Stimulated activated CD8-positive, alpha-beta memory T cell treated with anti-CD3 and anti-CD28 coated beads, Interleukin-7, amount 100 ng/mL, for 1 hour (primary cell): ENCODE measurements at places on chromosomes 12 and 14.

- no peak for DNase-seq
These were observed 16.5 kb downstream of the CLEC1A start for GRCh38 chr12:10082117-10082874.

DNA sequence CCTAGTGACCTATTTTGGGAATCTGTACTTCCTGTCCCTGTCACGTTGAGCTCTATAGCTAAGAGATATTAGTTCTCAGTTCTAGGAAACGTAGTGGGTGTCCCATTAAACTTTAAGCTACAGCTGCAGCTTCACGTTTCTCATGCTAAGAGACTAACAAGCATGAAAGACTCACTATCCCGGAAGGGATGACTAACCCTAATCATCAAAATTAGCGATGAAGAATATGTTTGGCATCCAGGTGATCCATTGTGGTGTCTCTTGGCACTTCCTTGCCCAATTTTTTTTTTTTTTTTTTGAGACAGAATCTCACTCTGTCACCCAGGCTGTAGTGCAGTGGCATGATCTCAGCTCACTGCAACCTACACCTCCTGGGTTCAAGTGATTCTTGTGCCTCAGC lies 11.0 kb upstream of the LALBA start:
- no peak for DNase-seq

DNA sequence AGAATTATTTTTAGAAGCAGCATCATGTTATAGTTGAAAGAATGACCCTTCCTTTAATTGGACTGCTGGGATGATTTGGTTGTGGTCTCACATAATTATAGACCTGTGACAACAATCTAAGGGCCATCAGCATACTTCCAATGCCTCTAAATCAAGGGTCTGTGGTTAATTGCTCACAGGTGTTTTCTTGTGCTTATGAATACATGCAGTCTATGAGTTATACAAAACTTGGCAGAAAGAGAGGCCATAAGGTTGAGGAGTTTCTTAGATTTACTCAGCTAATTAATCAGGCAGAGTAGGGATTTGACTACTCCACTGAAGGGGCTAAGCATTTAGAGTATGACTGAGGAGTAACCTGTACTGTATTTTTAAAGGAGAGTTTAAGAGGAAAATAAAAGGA lies 37.0 kb upstream of the FRMD6 start:
- no peak for DNase-seq

DNA sequence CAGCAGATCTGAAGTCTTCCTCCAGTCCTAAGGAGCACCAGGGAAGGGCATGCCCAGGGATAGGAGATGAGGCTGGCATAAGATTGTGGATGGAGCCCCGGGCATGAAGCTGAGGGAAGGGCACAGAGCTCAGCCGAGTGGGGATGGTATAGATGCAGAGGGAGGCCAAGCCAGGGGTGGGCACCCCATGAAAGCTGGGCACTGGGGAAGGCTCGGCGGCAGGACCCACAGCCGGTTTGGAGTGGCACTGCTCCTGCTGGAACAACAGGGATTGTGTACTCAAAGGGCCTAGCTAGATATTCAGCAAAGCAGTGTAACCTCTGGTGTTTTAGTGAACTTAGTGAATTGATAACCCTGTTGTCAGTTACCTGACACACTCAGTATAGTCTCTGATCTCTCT lies 117.1 kb downstream of the NTF3 start:
- DNase-seq = no peak

GRCh38 chr14:104876251-104876699 lies 11.2 kb downstream of the CEP170B start:
- peak; percentile 15 for DNase-seq

- DNase-seq = no peak
These were observed 70.0 kb upstream of the SRSF5 start for GRCh38 chr14:69696633-69697557.
